ENCODE measurements at places on chromosomes 11 and 22.
A peak's percentile ranks its signal among the peaks of the same experiment; 100 is the strongest.

DNA sequence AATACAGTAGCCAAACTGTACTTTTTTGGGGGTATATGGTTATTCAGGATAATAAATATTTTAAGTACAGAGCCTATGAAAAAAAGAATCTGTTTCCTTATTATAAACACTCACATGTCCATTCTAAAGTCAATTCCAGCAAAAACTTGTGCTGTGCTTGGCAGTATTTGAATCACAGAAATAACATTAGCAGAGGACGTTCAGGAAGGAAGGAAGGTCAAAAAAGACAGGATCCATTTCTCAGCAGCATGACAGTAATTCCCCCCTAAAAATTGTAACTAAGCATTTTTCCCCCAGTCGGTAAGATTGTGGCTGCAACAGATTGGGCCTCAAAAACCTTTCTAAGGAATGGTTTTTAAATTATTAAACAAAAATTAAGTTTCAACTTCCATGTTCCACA lies 124.8 kb downstream of the ATG16L2 start:
- no peak for DNase-seq

- no peak for DNase-seq
Measured at GRCh38 chr11:70703141-70704064, 305.1 kb downstream of the CTTN start.

DNA sequence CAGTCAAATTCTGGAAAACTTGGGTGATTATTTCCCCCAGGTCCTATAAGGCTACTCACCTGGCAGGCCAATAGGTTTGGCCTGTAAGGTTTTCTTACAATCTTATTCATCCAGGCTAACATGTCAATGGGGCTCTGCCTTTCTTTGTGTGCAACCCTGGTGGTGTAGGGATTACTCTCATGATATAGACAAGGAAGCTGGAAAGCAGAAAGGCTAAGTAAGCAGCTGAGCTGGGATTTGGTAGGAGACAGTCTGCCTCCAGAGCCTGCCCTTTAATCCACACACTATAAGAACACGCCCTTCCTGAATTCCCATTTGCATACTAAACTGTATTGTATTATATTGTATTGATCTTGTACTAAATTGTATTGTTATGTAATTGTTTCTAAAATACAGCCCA lies 373.3 kb upstream of the CCDC90B start:
- DNase-seq = no peak

DNA sequence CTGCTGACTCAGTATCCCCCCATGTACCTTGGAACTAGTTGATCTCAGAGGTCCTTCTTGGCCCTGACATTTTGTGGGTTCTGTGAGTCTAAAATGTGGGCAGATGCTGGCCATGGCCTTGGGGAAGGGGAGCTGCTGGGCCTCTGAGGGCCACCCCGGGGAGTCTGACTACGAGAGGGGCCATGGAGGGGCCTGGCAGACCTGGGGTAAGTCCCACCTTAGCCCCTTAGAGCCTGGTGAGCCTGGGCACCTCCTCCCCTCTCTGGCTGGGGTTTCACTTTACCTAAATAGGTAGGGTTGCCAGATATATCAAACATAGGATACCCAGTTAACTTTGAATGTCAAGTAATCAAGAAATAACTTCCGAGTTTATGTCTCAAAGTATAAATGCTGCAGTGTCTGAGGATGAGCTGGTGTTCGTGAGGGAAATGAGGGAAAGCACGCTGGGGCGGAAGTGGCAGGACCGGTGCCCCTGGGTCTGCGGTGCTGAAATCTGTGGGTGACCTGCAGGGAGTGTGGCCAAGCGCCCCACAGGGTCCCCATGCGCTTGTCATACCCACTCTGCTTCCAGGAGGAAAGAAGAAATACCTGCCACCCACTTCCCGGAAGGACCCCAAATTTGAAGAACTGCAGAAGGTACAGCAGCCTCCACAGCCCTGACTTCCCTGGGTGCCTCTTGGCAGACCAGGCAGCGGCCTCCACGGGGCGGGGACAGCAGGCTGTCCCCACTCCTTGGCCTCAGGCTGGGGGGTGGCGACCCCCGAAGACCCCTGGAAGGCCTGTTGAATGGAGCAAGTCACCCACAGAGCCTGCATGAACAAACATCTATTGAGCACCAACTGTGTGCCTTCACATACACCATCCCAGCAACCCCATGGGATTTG lies 4.8 kb downstream of the PARVG start:
- no peak for DNase-seq

DNA sequence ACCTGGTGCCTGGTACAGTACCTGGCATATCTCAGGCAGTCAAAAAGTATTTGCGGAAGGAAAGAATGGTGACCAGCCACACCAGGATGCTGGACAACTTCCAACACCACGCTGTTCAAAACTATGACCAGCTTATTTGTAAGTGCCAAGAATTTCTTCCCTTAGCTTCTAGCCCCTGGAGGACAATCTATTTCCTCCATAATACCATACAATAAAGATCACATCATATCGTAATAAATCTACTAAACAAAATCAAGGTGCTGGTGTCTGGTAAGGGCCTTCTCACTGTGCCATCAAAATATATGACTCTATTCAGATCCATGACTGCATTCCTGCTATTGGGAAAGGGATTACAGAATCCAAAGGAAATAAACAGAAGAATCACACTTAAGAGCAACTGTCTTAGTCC lies 51.5 kb downstream of the ALG9 start:
- peak; percentile 45 for DNase-seq

DNA sequence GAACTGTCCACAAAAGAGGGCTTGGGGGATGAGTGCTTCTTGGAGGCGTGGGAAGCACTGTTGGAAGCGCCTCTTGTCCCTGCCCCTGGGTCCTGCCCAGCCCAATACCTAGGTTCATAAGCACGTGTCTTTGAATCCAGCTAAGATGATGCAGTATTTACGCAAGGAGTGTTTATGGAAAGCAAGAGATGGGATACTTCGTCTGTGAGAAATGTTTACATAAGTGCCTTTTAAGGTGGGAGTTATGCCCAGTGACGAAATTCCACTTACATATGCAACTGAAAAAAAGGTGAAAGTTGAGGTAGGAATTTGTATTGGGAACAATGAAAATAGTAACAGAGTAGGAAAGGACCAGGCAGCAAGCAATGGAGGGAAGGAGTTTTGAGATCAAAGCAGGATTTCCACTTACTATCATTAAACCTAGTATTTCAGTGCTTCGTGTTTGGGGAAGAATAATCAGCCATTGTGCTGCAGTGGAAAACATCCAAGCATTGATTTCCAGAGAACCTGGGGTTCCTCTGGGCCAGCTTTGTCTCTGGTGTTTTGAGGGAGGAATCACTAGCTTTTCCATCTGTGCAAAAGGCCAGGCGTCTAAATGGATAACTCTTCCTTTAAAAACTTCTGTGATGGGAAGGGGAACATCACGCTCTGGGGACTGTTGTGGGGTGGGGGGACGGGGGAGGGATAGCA lies 115.3 kb upstream of the TTC12 start:
- no peak for DNase-seq

GRCh38 chr11:78722786-78723185 lies 148.1 kb upstream of the NARS2 start:
- DNase-seq = no peak

GRCh38 chr11:112811783-112812182 lies 149.4 kb upstream of the NCAM1 start:
- DNase-seq = no peak

GRCh38 chr11:1091332-1092083 lies 16.8 kb downstream of the MUC2 start:
- no peak for DNase-seq

DNA sequence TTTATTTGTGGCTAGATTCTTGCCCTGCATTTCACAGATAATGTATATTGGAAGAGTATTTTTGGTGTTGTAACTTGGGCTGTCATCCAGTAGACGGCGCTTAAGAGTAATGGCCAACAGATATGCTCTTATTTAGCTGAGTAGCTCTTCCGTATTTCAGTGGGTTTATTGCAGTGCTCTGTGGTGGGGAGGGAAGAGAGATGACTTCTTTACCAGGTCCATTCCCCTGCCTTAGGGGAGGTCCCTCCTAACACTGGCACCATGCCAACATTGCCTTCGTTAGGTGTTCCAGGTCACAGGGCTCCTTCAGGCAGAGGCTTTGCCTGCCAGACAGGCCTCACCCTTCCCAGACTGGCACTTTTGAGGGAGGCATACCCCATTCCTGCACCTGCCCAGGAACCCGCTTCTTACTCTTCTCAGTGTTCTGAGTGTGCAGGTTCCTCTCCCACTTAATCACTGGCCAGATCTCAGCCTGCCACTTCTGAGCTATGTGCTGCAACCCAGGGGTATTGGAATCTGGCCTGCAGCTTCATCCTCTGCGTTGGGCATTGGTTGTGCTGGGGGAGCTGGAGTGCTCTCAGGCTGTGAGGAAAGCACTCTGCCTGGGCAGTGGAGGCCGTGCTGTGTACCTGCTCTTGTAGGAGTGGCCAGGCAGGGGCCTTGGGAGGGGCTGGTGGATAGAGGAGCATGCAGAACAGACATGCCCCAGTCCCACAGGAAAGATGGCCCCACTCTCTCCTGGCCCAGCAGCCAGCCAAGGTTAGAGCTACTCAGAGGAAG lies 29.4 kb upstream of the SLN start:
- no peak for DNase-seq

- no peak for DNase-seq
Measured at GRCh38 chr11:13047884-13048283, 38.8 kb downstream of the RASSF10 start.

DNA sequence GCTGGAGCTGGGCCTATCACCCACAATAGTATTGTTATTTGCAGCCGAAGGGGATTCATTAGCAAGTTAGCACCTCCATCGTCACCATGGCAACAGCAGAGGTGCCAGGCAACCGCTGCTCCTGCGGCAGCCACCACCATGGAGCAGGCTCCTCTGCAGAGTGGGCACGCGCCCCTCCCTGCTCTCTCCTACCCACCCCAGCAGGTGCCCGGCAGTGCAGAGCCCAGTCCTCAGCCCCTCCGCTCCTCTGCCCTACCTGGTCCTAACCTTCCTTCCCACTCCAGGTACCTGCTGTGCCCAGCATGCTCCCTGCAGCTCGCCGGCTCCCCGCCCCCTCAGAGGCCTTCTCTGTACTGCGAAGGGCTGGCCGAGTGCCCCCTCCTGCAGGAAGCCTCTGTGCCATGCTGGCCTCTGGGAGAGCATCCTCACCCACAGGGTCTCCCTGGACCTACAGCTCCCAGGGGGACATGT lies 3.6 kb downstream of the DUSP8 start:
- no peak for DNase-seq
